ENCODE measurements at places on chromosomes 1 and 21.

- DNase-seq = no peak
These were observed 140.9 kb upstream of the HOOK1 start for GRCh38 chr1:59673573-59674450.

DNA sequence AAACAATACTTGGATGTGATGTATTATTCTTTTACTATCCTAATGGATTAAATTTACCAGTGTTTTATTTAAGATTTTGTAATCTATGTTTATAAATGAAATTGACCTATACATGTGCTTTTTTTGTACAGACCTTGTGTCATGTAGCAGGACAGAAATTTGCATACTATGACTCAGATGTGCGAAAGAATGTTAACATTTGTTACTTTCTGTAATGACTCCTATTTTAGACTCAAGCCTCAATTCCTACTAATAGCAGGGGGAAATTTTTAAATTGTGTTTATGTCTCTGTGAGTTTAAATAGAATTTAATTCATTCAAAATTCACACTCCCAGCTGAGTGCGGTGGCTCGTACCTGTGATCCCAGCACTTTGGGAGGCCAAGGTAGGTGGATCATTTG, 21.8 kb upstream of the RIMKLA start:
- DNase-seq = no peak

DNA sequence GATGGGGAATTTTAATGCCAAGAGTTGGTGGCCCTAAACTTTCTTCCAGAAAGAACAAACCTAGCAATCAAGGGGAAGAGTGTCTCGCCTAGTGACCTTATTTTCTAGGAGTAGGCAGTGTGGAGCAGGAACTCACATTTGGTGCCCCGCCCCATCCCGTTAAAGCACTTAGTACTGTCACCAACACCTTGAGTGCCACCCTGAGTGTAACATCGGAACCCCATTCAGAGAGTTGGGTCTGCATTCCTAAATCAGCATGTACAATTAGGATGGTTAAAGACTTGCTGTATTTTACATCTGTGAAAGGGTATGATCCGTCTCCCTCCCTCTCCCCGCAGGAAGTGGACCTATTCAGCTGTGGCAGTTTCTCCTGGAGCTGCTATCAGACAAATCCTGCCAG, 15.5 kb downstream of the ETS2 start:
- no peak for DNase-seq

DNA sequence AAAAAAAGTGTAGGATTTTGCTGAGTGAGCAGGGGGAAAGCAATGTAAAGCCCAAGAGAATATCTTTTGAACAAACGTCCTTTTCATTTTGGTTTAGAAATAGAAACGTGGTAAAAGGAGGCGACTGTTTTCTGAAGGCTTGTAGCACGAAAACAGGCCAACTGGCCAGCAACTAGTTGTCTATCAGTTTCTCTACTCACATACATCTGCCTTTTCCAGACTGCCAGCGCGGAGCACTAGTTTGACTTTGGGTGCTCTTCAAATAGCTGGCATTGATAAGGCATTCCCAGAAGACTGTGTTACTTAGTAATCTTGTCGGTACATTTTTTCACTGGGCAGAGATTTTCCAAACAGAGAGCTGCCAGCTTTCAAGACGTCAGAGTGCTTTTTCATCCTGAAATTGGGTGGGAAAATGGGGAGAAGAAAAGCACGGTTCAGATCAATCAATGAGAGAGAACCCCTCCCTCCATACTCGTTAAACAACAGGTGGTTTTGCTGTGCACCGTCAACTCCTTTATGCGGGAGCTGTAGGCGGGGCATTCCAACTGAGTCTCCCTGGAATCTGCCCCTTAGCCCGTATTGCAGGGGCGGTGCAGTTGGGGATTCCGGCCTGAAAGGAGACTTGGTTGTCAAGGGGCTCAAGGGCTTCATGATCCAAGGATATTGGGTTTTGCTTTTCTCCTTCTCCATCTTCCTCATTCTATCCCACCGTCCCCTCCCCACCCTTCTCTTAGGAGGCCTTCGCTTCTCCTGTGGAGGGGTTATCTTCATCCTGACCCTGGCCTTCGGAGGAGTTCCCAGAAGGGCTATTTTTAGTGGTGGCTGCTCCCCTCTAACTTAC, 884 bp upstream of the LRRC8C start:
- no peak for DNase-seq

DNA sequence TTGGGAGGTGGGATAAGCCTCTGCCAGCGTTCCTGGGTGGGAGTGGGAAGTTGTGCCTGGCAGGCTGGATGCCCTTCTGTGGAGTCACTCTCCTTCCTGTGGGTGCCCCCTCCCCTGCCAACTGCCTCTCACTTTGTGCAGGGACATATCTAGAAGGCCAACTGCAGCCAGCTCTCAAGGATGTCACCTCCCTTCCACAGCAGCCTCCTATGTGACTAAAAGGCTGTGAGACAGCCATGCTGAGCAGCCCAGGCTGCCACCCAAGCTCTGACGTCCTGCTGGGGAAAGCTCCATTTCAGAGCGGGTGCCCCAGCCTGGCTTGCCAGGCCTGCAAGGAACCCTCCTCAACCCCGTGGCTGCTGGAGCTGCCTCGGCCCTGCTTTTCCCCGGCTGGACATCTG, 19.6 kb upstream of the SLC26A9 start:
- DNase-seq = no peak

DNA sequence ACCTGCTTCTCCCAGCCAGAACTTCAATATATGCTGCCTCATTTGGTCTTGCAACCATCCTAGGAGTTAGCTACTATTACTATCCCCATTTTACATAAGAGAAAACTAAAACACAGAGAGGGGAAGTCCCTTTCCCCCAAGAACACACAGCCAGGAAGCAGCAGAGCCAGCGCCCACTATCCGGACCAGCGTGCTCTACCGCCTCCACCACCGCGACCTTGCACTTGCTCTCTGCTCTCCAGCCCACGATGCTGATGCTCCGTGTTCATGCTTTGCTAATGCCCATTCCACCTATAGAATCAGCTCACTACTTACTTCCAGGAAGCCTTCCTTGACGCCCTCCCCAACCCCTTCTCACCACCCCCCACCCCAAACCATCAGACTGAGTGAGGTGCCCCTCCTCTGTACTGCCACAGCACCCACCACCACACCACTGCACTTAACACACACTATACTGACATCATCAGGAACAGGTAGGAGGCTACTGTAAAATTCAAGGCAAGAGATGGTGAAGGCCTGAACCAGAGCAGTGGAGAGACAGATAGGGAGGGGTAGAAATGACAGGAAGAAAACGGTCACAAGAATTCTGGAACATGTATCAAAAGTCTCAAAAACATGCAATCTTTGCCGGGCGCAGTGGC, 9.4 kb downstream of the TMEM53 start:
- no peak for DNase-seq

DNA sequence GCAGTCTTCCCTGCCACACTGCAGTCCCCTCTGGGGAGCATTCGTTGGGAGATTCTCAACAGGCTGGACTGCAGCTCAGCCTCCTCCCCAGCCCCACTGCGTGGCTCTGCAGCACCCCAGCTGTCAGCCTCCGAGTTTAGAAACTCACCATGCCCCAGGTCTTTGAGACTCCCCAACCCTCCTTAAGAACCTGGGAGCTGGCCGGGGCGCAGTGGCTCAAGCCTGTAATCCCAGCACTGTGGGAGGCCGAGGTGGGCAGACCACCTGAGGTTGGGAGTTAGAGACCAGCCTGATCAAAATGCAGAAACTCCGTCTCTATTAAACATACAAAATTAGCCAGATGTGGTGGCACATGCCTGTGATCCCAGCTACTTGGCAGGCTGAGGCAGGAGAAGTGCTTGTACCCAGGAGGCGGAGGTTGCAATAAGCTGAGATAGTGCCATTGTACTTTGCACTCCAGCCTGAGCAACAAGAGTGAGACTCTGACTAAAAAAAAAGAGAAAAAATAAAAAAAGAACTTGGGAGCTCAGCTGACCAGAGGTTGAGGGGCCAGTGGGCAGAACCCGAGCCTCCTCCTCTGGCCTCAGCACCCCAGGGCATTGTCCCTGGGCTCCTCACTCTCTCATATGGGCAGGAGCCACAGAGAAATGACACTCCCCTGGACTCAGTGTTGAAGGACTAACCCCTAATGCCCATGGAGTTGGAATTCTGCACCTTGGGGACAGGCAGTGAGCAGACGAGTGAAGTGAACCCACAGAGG, 5.6 kb downstream of the OLIG2 start:
- DNase-seq = no peak

DNA sequence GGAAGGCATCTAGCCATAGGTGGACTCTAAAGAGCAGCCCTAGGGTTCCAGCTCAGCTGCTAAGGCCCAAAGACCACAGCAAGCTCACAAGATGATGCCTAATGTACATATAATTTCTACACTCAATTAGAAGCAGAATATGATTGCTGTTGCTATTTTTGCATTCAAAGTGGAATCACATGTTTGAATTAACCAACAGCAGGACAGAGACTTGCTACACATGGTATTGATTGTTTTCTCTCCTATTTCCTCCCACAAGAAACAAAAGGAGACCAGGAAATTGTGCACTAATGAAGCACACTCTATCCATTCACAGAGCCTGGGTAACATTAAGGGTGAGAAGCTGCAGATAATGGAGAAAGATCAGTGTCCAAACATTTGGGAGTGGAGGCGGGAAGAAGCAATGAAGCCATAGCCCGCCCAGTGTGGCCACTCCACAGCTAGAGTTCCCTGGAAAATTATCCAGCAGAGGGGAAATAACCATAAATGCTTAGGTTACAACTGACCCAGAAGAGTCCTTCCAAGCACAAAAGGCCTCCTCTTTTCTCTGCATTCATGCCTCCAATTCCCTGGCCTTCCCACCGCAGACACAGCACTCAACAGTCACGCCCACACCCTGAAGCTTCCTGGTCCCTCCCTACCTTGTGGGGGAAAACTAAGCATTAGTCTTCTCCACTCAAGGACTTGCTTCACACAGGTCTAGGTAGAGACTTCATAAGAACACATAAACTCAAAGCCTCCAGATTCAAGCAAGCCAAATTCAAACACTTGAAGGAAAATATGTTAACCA, 7.5 kb downstream of the CNN3 start:
- no peak for DNase-seq

GRCh38 chr1:63891060-63891690, 117.4 kb downstream of the ROR1 start:
- DNase-seq = no peak

DNA sequence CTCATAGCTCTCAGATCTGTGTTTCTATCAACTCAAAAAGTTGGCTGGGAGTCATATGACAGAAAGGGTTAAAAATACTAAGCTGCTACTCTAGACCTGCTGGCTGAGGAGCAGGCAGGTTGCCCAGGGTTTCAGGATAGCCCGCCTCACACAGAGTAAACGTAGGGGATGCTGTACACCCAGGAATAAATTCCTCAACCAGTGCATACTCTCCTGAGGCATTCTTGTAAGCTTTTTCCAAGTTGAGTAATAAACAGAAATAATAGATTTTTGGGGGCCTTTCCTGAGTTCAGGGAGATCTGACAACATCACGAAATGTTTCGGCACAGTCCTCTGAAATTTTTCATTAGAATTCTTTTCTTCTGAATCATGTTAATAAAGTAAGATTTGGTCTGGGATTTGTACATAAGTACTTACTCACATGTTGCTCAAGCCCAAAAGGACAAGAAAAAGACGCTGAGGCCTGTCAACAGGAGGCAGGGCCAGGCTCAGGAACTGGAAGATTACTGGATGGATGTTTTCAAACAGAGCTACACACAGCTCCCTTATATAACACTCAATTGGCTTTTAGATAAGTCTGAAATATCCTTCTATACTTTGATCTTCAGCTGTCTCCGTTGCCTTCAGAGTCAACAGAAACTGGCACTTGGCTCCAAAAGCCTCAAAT, 41.0 kb downstream of the TGFBR3 start:
- DNase-seq = peak; percentile 97

- peak; percentile 47 for DNase-seq
These were observed 14.5 kb upstream of the C1orf141 start for GRCh38 chr1:67149179-67149770.

DNA sequence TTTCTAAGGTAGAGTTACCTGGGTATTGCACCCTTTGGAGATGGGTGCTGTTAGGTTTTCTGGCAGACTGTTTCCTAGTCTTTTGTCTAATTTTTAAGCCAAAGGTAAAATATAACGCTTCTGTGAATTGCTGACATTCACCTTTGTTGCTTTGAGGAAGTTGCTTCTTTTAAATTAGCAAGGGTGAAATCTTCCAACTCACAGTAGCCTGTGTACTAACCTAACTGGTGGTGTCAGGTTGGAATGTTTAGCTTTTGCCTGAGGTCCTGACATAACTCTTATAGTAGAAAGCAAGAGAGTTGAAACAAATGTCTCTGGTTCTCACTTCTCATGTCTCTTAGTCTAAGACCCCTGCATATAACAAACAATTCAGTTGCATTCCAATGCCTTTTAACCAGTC, 61.1 kb upstream of the LPGAT1 start:
- DNase-seq = no peak

GRCh38 chr1:153533689-153534201, 2.0 kb downstream of the S100A6 start:
- peak; percentile 90 for DNase-seq

GRCh38 chr1:47970882-47971281, 26.3 kb downstream of the TRABD2B start:
- no peak for DNase-seq

- DNase-seq = no peak
These were observed 65.0 kb downstream of the SYT6 start for GRCh38 chr1:114088392-114089299.

DNA sequence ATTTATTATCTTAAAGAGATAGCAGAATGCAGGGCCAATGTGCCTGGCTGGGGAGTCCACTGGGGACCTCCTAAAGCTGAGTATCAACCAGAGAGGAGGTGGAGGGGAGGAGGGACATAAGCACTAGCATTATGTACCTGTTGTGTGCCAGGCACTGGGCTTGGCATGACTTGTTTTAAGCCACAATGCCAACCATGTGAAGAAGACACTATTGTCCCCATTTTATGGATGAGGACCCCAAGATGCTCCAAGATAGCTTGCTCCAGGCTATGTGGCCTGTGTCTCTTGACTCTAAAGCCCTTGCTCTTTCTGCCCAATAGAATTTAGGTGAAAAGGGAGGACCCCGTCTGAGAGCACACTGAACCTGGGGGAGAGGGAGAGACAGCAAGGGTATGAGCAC, 111.3 kb downstream of the GLIS1 start:
- no peak for DNase-seq

DNA sequence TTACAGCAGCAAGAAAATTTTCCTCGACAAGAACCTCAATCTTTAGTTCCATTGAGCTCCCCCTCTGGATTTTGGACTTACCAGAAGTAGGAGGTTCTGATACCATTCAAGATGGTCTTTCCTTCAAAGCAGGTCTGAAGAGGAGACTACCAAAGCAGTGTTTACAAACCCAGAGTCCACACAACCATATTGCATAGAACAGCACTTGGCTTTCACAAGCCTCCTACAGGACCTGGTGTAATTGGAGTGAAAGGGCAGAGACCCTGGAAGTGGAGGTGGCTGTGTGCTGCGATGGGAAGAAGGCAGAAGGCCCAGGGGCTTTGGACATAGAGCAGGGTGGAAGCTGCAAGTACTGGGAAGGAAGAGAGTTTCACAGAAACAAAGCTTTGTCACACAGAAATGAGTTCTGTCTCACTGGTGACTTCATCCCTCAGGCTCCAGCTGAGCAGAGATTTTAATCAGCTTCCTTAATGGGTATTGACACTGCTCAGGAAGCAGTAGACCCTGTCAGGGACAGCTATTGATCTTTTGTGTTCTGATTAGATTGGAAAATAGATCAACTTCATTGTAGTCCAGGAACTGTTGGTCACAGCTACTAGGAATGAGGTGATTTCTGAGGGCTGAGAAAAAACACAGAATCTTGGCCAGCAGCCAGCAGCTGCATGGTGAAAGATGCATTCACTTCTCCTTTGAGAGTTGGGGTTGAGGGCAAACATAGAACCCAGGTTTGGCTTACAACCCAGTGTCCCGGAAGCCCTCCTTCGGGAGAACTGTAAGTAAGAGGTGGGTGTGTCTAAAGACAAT, 124.0 kb downstream of the SYT2 start:
- no peak for DNase-seq

GRCh38 chr1:197391303-197392226, 123.5 kb downstream of the CRB1 start:
- DNase-seq = no peak
